ENCODE measurements at places on chromosomes 1 and 21.
A peak's percentile ranks its signal among the peaks of the same experiment; 100 is the strongest.

DNA sequence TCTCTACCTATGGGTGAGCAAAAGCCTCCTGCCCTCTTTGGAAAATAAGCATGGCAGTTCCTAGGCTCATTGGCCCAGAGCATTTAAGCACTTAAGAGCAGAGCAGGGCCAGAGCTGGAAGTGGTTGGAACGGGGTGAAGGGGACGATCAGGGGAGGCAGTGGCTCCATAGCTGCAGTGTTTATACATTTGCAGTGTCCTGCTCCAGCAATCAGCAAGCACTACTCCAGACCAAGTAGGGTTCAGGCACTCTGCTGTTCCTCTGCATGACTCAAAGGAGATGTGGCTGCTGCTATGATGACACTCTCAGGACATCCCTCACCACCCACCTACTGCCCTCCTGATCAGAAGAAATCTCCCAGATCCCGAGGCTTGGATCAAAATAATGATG lies 55.0 kb downstream of the TRABD2B start:
- DNase-seq = no peak

GRCh38 chr1:20837554-20838192 lies 50.6 kb upstream of the HP1BP3 start:
- no peak for DNase-seq

DNA sequence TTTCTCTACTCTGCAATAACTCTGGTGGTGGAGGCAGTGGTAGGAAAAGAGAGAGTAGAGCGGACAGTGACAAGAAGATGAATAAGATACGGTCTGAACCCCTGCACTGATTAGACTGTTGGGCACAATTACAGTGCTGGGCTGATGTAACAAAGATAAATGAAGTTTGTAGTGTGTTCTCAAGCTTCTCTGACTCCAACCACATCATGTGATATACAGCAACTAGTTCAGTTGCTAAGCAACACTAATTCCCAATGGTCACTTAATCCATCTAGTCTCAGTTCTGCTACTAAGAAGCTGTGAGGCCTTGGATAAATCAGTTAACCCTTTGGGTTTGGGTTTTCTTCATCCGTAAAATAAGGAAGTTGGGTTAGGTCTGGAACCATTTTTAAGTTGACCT lies 17.3 kb downstream of the DDR2 start:
- DNase-seq = no peak

GRCh38 chr1:7042322-7043190 lies 257.3 kb downstream of the CAMTA1 start:
- DNase-seq = peak; percentile 72

- peak; percentile 16 for DNase-seq
These were observed 184.9 kb upstream of the ATP1B1 start for GRCh38 chr1:168921629-168922028.

DNA sequence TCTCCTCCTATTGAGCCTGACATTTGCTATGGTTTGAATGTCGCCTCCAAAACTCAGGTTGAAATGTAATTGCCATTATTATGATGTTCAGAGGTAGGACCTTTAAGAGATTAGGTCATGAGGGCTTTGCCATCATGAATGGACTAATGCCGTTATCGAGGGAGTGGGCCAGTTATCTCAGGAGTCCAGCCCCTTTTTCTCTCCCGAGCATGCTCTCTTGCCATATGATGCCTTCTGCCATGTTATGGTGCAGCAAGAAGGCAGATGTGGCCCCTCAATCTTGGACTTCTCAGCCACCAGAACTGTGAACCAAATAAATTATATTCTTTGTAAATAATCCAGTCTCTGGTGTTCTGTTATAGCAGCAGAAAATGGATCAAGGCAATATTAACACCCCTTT lies 323.5 kb downstream of the RRAGC start:
- no peak for DNase-seq

- DNase-seq = no peak
These were observed 18.5 kb upstream of the LRRC53 start for GRCh38 chr1:74530892-74531291.

DNA sequence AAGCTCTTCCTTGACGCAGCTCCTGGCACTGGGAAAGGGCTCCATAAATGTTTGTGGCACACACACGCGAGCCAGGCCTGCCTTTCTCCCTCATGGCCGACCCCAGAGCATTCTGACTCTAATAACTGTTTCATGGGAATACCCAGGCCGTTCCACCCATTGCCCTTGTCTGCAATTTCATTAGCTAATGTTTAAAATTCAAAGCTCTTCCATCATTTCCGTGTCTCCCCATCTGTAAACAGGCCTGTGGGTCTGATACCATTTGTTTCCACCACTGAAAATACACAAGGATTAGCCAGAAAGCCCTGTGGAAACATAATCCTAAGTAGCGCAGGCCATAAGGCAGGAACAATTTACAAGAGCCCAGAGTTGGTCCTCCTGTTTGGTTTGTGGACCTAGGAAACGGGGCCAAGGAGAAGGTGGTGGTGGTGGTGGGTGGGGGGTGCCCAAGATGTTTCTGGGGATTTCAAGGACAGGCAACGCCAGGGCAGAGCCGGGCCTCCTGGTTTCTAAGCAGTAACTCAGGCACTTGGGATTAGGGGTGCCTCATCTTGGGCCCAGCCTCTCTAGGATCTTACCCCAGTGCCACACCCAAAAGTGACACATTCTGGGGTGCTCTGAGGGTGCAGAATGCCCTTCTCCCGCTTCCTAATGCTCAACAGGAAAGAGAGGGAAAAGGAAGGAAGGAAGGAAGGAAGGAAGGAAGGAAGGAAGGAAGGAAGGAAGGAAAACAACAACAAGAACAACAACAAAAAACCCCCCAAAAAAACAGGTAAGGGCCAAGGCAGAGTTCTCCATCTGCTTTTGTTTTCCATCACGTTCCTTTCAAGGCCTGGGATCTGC lies 79.4 kb downstream of the SSBP3 start:
- no peak for DNase-seq

- DNase-seq = no peak
These were observed 57.1 kb downstream of the TNFSF18 start for GRCh38 chr1:172993640-172994039.

DNA sequence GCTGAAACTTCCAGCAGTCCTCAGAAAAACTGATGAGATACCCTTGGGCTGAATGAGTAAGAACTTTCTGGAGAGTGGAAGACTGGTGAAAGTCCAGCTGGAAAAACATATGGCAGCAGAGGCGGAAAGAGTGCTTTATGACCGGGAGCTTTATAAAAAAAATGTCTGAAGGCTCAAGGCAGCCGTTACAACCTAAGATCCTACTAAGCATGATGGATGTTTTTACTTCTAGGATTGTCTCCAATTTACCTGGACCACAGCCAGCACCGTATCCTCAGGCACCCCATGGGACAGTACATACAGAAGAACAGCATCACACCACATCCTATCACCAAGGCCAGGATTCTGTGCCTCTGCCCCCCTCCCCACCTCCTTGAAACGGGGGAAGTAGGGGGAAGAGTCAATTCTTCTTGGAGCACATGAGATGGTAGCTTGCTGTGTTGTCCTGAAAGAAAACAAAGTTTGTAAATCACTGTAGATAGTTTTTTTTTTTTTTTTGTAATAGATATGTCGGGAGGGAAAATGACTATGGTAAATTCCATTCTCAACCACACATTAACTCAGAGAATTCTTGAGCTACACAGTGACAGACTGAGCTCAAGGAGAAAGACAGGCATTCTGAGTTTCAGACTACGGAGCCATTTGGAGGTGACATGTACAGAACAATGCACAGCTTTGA lies 11.8 kb upstream of the IRF2BP2 start:
- DNase-seq = no peak

DNA sequence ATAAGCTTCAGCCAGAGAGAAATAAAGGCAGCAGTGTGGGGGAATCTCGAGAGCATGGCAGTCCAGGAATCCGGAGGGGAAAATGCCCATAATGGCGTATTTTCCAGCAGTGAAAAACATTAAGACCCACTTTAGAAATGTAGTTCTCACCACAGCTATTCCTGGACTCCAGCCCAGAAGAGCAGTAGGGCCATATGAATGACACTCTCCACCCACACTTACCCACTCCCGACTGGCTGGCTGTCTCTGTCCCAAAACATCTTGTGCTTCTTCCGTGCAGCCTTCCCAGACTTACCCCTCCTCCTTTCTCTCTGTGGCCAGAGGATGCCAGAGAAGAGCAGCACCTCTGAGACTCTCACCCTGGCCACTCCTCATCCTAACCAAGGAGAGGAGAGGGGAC lies 56.4 kb downstream of the TRABD2B start:
- no peak for DNase-seq

DNA sequence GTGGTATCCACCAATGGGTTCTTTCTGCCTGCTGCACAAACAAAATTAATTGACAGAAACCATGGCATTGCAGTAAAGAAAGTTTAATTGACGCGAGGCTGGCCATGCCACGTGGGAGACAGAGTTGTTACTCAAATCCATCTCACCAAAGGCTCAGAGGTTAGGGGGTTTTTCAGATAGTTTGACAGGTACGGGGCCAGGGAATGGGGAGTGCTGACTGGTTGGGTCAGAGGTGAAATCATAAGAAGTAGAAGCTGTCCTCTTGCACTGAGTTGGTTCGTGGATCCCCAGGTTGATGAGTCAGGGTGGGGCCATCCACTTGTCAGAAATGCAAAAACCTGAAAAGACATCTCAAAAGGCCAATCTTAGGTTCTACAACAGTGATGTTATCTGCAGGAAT lies 941 bp upstream of the TBCE start:
- no peak for DNase-seq

- no peak for DNase-seq
These were observed 60.6 kb downstream of the AK4 start for GRCh38 chr1:65208563-65208973.

DNA sequence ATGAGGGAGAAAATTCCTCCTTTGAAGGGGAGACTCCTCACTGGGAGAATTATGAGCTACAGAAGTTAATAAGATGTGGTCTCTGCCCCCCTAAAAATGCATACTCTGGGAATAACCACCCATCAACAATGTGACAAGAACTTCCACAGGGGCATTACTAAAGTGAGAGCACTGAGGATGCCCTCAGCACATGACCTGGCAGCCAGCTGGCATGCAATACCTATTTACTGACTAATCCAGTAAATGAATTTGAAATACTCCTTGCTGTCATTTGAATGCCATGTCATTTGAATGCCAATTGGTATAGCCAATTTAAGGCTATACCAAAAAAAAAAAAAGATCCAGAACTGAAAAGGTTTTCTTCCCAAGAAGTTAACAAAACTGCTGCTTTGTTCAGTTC lies 30.8 kb downstream of the PLPP3 start:
- no peak for DNase-seq

GRCh38 chr1:24779689-24780464 lies 34.6 kb downstream of the CLIC4 start:
- no peak for DNase-seq

DNA sequence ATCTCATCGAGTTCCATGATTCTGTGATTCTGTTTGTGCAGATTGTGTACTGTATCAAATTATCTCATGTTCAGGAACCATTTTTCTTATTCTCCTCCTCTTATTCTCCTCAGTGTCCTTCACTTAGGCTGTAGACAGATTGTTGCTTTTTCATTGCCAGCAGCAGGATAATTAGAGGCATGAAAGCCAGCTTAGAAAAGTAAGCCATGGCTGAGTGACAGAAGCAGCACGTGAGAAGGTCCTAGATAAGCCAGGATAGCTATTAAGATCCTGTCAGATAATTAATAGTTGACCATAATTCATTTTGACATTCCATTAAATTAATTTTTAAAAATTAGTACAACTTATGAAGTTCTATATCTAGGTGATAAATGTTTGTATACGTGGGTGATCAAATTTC lies 60.8 kb upstream of the PRKACB start:
- DNase-seq = no peak

- DNase-seq = no peak
These were observed 17.2 kb downstream of the KAZN start for GRCh38 chr1:14615549-14616218.

DNA sequence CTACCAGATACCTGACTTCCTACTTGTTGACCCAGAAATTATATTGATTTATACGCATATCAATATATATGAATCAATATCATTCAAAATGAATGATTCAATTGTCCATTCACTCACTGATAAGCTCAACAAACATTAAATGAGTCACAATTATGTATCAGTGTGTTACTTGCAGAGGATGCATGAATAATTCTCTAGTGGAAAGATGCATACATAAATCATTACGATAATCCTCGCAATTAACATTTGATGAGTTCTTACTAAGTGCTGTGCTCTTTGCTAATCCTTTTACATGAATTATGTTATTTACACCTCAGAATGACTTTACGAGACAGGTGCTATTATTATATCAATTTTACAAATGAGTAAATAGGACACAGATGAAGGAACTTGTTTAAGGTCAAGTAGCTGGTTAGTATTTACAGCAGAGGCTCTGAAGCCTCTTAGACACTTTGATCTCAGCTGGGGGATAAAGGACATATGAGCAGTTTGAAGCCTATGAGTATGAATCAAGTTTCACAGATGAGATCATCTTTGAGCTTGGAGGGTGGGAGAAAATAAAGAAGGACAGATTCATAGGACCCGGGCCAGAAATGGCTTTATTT lies 112.8 kb upstream of the ADAMTS5 start:
- DNase-seq = no peak

- DNase-seq = no peak
These were observed 117.6 kb downstream of the KCNN3 start for GRCh38 chr1:154752273-154753030.

- no peak for DNase-seq
These were observed 187.7 kb downstream of the TRABD2B start for GRCh38 chr1:47809301-47810084.

DNA sequence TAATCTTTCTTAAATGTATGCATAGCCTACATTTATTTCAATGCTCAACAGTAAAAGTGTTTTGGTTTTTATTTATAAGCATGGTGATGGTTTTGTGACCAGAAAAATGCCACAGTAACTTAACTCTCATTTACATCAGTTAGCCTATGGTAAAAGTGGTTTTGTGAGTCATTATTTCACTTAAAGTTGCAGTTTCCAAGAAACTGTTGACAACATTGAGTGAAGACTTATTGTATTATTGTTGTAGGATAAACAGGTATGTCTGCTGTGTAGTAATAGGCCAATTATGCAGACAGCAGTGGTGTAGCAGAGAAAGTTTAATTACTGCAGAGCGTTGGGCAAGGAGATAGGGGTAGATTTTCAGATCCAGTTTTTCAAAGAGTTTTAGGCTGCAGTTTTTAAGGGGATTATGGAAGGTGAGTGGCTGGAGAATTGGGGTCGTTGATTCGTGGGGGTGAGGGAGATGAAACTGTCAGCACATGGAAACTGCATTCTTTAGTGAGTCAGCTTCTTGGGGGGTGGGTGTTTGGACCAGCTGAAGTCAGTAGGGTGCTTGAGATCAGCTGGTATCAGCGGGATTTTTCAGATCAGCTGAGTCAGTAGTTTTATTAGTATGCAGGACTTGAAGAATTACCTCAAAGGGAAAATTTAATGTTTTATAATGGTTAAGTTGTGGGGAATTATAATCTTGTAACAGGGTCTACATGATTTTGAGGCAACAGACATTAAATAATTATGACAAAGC lies 168.7 kb upstream of the FMN2 start:
- DNase-seq = no peak

DNA sequence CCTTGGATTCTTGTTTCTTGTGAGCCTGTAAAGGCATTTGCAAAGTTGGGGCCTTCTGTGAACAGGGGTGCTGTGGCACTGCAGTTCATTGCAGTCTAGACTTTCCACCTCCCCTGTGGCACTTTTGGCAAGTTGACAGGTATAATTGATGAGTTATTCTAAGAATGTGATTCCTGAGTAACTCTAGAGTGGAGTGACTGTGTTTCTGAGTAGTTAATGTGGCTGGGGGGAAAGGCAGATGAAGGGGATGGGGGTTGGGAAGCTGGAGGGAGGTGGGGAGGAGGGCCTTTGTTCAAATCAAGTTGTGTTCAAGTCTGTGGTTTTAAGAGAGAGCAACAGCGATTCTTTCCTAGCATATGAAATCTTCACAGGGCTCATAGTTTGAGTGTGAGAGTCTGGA lies 32.9 kb downstream of the PBX1 start:
- DNase-seq = no peak

All from GM10248 (cell line).